T1000 (cell line): ENCODE measurements at places on chromosomes 12 and 14.

GRCh38 chr12:130456375-130457199 is 118.9 kb downstream of the PIWIL1 start:
- DNase-seq = no peak

DNA sequence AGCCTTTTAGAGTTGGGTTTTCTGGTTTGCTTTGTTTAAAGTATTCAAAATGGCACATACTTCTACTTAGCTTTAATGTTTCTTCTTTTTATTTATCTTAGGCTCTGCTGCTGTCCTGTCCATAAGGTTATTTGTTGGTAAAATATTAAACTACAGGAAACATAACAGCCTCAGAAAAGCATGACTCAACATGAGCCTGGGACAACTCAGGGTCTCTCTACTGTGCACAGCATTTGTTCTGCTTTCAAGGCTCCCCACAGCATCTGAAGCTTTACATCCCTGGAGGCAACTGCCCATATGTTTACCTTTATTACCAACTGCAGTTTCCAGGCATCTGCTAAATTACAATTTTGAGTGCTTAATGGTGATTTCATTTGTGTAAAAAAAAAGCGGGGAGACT is 954.2 kb upstream of the FBXO33 start:
- DNase-seq = no peak

DNA sequence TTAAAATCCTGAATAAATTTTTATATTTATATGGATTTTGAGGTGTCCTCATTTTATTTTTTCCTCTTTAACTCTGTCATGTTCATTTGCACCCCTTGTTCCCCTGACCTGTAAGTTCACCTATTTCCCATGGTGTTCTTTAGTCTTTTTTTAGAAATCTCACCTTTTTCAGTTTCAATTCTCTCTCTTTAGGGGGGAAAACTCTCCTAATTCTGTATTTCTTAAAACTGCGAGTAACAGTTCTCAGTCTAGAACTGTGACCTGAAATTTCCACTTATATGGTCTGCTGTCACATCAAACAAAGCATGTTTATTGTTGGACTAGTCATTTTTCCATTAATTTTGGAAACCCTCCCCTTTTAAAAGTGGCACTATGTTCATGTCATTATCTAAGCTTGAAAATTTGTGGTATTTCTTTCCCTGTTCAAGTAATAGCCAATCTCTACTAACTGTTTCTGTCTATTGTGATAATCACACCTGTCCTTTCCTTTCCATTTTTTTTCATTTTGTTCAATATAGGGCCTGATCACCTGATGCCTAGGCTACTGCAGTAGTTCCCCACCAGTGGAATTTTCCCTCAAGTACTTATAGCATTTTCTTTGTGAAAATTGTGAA is 14.0 kb upstream of the FBXO33 start:
- DNase-seq = no peak

- DNase-seq = no peak
Observed at GRCh38 chr14:103118663-103119404, 4.4 kb upstream of the TNFAIP2 start.

DNA sequence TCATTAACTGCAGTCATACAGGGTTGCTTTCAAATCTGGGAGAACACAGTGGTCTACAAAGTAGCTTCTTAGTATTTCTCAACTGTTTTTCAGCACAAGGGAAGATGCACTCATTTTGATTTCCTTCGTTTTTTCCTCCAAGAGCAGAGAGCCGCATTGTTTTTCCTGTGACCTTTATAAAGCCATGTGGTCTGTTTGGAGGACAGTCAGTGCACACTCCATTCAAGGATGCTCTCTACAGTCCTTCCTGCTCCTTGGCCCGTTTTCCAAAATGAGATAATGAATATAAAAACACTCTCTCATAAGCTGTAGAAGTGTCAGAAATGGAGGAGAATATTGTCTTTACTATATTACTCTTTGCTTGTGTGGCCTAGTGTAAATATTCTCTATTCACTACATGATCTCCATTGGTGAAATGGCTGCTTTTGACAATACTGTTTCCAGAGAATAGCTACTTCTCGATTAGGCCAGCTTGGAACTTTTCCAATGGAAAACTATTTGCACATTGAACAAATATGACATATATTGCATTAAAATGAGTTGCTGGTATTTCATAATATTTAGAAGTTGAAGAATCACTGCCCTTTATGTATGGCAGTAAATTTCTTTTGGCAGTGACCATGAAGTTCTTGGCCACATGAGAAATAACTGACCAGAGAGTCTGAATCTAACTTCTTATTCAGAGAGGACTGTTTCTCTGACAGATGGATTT is 393.1 kb upstream of the RGS6 start:
- DNase-seq = no peak

DNA sequence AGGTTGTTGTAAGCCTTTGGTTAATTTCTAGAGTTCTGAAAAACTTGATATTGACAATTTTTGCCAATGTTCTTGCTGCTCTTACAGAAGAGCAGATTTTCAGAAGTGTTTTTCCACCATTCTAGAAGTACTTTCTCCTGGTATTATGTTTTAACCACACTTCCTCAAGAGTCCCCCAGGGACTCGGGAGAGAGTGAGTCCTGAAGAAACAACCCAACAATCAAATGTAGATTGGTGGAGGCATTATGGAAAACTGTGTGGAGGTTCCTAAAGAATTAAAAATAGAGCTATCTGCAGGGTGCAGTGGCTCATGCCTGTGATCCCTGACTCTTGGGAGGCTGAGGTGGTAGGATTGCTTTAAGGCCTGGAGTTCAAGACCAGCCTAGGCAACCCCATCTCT is 26.7 kb downstream of the OR10P1 start:
- DNase-seq = no peak

DNA sequence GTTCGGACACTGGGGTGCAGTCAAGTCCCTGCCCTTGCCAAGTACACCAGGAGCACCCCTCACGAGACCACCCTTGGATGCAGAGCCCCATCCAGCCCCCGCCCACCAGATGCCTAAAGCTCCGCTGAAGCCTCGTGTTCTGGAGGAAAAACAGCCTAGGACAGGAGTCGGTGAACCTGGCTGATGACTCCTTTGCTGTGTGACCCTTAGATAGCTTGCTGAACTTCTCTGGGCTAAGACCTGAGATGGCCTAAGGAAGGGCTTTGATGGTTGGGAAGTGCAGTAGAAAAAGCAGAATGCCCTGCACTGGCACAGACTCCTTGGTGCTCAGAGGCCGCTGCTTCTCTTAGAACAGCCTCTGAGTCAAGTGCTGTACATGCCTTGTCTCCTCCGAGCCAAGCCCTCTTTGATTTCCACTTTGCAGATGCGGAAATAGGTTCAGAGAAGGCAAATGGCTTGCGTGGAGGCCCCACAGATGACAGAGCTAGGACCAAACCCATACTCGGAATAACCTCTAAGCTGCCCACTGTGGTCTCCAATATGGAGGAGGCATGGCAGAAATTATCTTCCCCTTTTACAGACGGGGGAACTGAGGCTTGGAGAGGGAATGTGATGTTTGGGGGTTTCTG is 52.3 kb downstream of the MVK start:
- DNase-seq = no peak

DNA sequence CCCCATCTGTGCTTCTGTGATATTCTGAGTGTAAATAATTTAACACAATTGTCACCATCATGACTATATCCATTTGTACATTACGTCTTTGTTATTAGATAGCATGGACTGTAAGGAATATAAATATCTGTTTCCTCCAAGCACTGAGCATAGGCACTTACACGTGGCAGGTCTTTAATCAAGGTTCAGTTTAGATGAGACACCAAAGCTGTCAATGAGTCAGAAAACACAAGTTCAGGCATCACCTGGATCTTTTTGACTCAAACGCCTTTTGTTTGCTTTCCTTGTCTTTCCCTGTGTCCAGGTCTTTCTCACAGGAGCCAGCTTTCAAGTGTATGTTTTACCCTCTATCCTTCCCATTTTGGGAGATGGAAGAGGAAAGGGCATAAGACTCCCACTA is 163.2 kb upstream of the CCDC198 start:
- no peak for DNase-seq

GRCh38 chr12:64890873-64891468 is 66.5 kb downstream of the TBC1D30 start:
- DNase-seq = peak; percentile 97

GRCh38 chr14:97177016-97177415 is 379.8 kb downstream of the VRK1 start:
- no peak for DNase-seq

- peak; percentile 67 for DNase-seq
Observed at GRCh38 chr14:103520657-103521437, 1.8 kb downstream of the CKB start.

DNA sequence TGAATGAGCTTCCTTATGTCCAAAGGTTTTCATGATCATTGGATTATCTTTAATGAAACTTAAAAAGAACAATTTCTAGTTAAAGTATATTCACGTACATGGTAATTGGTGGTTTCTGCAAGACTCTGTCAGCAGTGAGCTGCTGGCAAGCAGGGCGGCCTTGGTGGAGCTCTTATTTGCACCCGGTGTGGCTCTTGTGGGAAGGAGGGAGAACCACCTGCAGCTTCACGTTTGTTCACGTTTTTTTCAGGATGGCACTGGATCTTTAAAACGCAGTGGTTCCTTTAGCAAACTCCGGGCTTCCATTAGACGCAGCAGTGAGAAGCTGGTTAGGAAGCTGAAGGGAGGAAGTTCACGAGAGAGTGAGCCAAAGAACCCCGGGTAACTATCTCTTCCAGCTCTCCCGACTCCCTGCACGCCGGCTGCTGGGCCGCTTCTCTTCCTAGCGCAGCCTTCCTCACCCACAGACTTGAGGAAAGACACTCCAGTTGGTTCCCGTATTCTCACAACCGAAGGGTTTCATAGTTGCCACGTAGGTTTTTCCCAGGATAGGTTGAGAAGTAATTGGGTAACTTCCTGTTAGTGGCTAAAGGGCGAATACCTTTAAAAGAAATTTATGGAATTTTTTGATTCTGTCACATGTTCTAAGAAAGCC is 28.3 kb downstream of the XRCC3 start:
- DNase-seq = no peak

GRCh38 chr12:59486827-59487226 is 109.0 kb upstream of the SLC16A7 start:
- DNase-seq = peak; percentile 96

DNA sequence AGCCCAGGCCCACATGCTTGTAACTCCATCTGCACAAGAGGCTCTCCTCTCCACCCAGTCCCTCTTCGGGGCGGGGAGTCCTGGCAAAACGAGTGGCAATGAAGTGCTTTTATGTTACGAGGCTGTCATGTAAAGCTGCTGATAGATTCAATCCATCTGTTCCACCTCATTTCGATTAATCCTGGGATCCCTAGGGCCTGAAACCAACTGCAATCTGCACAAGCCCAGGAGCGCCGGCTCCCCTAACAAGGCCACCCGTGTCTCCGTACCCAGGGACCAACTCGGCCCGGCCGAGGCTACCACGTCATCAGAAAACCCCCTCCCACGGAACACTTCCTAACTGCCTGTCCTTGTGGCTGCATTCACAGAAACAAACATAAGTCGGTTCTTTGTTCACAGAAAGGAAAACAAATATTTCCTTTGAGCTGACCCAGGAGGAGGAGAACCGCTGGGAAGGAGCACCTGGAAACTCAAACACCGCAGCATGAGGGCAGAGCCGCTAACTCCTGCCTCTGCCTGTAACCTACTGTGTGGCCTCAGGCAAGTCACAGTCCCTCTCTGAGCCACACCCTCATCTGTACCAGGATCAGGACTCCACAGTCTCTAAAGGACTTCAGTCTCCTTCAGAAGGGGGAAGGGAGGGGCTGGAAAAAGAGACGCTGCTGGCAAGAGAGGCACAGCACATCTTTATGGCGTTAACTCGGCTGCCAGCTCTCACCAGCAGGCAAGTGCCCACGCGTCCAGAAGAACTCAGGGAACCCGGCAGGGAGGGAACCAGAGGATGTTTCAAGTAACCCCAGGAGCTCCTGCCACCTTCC is 47.8 kb downstream of the CCDC88C start:
- no peak for DNase-seq

DNA sequence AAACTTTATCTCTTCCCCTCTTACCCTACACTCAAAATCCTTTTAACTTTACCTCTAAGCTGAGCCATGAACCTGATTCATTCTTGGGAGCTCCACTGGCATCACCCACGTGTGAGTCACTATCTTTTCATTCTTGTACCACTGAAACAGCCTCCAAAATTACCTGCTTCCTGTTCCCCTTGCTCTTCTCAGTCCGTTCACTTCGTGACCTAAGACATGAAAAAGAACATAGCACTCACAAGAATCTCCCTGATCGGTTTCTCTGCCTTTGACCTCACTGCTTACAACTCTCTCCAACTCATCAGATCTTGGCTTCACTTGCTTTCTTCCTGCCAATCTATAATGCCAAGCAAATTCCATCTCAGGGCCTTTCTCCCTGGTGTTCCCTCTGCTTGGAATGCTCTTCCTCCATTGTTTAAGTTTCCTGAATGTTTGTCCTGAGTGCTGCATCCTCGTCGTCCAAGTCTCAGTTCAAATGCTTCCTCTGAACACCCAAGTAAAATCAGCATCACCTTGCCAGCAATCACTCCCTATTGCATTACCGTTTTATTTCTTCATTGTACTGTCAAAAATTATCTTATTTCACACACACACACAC is 9.2 kb downstream of the GLIPR1 start:
- DNase-seq = no peak

DNA sequence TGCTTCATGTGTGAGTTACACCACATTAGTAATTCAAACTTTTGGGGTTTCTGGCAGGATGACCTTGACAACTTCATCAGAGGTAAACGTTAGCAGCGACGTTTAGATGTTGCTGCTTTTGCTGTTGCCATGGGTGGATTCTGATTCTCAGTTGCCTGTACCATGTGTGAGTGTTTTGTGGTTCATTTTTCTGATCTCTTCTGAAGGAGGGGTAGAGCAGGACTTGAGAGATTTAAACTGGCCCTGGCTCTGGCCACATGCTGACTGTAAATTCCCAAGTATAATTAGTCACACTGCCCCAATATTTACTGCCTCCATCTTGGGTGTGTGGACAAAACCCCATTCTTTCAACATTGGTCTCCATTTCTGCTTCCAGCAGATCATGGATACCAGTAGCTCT is 110.4 kb downstream of the ETV6 start:
- DNase-seq = no peak

DNA sequence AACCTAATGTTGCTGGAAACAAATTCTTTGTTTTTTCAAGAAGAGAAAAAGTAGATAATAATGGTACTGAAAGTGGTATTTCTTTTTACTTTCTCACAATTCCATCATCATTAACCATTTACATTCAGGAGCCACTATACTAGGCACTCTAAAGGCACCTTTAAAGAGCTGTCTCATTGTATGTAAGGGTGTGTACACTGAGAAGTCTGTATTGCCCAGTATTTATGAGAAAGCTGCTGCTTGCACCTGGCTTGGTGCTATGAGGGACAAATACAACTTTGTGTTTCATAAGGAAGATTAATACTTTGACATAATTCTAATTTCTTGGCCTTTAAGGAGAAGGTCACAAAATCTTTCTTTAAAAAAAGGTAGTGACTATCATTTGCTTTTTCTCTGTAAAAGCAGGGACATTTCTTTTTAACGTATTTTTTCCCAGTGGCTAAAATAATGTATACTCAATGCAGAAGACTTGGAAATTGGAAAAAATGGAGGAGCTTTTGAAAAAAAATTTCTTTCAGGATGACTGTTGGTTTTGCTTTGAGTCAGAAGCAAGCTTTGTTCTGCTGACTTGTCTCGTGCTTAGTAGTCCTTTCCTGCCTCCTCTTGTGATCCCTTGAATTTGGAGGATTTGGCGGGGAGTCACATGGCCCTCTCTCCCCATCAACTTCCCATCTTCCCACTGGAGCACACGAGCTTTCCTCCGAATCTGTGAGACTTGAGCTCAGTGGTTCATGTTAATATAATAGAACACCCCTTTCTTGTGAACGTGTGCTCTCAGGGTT is 50.1 kb downstream of the RASSF3 start:
- DNase-seq = no peak

- DNase-seq = no peak
Observed at GRCh38 chr12:113359133-113359938, 949 bp downstream of the PLBD2 start.

GRCh38 chr12:66916189-66916588 is 237.3 kb upstream of the GRIP1 start:
- no peak for DNase-seq
